ENCODE measurements at places on chromosomes 12 and 14.

DNA sequence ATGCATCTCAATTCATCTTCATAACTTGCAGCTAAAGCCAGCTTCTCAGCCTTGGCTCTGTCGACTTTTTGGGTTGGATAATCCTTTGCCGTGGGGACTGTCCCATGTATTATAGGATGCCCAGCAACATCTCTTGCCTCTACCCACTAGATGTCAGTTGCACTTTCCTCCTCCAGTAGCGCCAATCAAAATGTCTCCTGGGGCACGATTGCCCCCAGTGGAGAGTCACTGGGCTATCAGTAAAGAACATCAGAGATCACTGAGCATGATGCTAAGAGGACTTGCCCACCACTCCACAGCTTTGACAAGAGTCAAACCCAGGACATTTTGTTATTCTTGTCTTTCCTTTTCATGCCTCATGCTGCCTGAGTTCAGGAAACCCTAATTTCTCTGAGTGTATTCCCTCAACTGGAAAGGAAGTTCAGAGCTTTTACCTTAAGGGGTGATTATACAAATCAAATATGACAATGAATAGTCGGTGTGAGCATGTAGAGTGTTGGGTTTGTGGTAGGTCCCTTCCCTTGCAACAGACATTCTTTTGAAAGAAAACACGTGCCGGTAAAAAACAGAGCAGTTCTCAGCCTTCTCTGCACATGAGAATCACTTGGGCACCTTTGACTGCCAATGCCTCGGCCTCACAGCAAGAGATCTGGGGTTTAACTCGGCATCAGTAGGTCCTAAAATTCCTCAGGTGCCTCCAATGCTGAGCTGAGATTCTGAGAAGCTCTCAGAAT lies 980.6 kb downstream of the VRK1 start:
- no peaks in the 10 kb centered on the region for H3K36me3 ChIP-seq
- H3K27ac ChIP-seq = no peak overlapping the region
- H3K4me3 ChIP-seq = no peak overlapping the region
- H3K4me1 ChIP-seq = no peaks in the 10 kb centered on the region
- H3K27me3 ChIP-seq = no peaks in the 10 kb centered on the region

- no peaks in the 10 kb centered on the region for H3K27me3 ChIP-seq
- H3K4me1 ChIP-seq = no peaks in the 10 kb centered on the region
- H3K27ac ChIP-seq = no peak overlapping the region
- H3K4me3 ChIP-seq = no peak overlapping the region
- DNase-seq = no peak
Observed at GRCh38 chr12:80938397-80938796, 663 bp upstream of the LIN7A start.

GRCh38 chr12:54941659-54942058 lies 42.9 kb downstream of the TESPA1 start:
- no peaks in the 10 kb centered on the region for H3K27me3 ChIP-seq
- H3K4me1 ChIP-seq = no peaks in the 10 kb centered on the region
- DNase-seq = no peak
- H3K4me3 ChIP-seq = no peak overlapping the region
- no peaks in the 10 kb centered on the region for H3K36me3 ChIP-seq

- H3K4me1 ChIP-seq = peaks cover 7% of the 10 kb centered on the region
- H3K27me3 ChIP-seq = no peaks in the 10 kb centered on the region
- H3K4me3 ChIP-seq = no peak overlapping the region
- DNase-seq = no peak
Observed at GRCh38 chr14:87696485-87696884, 296.5 kb downstream of the GALC start.

GRCh38 chr14:97379091-97379531 lies 581.9 kb downstream of the VRK1 start:
- no peak overlapping the region for H3K27ac ChIP-seq
- no peak for DNase-seq
- no peaks in the 10 kb centered on the region for H3K36me3 ChIP-seq
- no peaks in the 10 kb centered on the region for H3K27me3 ChIP-seq
- H3K4me1 ChIP-seq = no peaks in the 10 kb centered on the region
- no peak overlapping the region for H3K4me3 ChIP-seq
